Placental pericyte (primary cell): ENCODE measurements at places on chromosomes 3 and 15. TPM values are rescaled to one million over a fixed set of nuclear protein-coding genes. Genes with fewer than 3 reads are reported as not detected.

Gene DHX30
- total RNA-seq = 55.6 and 118 TPM in 2 replicates

Gene ACTRT3
- 2.8 and 6.0 TPM in 2 replicates for total RNA-seq

Gene WNT5A
- 128 and 1,124 TPM in 2 replicates for total RNA-seq

Gene CCDC54
- total RNA-seq = not detected in 2 replicates

Gene SLC35G2
- 8.3 and 14.5 TPM in 2 replicates for total RNA-seq

Gene LXN
- total RNA-seq = 15.5 and 32.6 TPM in 2 replicates
